ACHN (cell line): ENCODE measurements at places on chromosomes 1 and 21.

DNA sequence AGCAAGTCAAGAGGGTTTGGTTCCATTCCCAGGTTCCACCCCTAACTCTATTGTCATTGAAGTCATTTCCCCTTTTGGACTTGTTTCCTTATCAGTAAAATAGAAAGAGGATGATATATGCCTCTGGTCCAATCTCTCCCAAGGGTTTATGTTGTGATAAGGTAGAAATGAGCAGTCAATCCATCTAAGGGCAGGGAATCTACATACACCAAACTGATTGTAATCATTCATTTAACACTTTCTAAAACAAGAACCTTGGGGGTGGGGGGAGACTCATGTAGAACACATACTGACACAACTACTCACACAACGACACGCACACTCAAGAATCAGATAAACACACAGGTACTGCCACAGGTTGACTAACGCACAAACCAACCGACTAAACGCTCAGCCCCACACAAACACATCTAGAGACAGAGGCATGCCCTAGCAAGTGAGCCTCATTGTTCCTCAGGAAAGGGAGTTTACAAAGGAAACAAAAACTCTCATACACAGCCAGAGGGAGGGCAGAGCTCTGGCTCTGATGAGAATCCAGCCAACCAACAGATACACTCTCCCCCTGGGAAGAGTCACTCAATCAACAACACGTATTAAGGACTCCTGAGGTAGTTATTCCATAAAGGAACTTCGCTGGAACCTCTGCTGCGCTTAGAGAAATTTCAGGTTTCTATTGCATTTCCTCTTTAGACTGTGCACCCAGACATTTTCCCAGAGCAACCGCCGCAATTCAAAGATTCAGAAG lies 1.0 kb downstream of the F11R start:
- no peak for DNase-seq

DNA sequence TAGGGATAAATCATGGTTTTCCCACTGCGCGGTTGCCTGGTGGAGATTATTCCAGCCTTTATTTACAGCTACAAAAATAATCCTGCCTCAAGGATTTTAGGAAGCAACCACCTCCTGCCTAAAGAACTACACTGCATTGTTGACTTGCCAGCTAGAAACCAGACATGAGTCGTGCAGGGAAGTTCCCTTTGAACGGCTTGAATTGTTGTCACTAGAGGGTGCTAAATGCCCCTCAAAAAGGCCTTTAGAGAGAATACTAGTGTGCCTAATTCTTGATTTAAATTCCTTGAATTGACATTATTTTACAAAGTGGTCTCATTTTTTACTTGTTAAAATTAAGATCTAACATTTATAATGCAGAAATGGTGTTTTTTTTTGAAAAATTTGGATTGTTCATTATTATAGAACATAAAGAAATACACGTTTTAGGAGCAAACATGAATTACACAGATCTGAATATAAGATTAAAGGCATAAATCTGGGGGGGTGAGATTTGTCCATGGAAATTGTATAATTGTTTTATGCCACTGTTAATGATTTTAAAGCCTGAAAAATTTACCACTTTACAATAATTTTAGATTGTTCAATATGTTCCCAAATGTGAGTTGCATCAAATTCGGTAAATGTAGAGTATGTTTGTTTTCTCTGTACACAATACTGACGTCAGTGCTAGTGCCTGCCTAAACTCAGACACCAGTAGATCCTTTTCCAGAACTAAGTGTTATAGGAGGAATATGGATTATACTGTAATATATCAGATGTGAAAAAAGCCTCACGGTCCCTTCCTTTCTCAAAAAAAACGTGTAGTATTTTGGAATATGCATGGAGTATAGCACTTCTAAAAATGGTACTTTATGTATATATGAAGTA lies 7.6 kb upstream of the ERG start:
- peak; percentile 40 for DNase-seq

DNA sequence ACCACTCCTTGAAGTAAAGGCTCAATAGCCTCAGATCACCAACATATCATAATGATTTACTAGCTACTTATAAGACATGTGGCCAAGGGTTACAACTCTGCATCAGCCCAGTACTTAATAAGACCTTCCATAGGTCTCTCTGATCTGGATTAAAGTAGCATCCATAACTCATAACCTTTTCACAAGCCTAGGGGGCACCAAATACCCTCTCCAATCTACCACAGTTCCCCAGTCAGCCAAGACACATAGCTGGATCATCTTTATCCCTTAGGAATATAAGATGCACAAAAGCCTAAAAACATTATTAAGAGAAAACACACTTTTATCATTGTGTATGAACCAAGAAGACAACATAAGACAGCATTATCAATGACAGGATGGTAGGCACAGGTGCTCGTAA lies 22.1 kb downstream of the SSX2IP start:
- DNase-seq, result peak; percentile 22

DNA sequence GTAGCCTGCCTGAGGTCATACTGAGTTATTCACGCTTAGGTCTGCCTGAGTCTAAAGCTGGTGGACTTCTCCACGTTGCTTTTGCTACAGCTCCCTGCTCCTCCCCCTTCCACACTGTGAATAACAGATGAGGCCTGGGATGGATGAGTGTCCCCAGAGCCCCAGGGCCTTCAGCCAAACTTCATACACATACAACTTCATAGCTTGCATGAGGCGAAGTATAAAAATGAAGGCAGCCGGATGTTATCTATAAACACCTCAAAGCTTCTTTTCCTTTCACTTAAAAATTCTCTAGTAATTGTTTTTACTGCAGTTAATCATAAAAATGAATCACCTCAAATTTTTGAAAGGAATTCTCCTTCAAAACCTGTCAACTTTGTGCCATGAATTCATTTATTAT lies 70.2 kb downstream of the DAB1 start:
- DNase-seq, result no peak

- DNase-seq, result no peak
These were observed 23.5 kb downstream of the GJA5 start for GRCh38 chr1:147736883-147737282.

- no peak for DNase-seq
These were observed 38.7 kb downstream of the JUN start for GRCh38 chr1:58745117-58745516.
